Dermis microvascular lymphatic vessel endothelial cell (primary cell): ENCODE measurements at places on chromosomes 5 and 9. TPM values are rescaled to one million over a fixed set of nuclear protein-coding genes. Genes with fewer than 3 reads are reported as not detected.

CDKN2A gene
- 4.2 and 6.3 TPM in 2 replicates for total RNA-seq

FAM174A gene
- 16.6 and 28.2 TPM in 2 replicates for total RNA-seq

MPDZ gene
- 65.6 and 94.6 TPM in 2 replicates for total RNA-seq

C5orf58 gene
- not detected in 2 replicates for total RNA-seq

CYLC2 gene
- total RNA-seq, result not detected in 2 replicates

PLAC8L1 gene
- not detected in 2 replicates for total RNA-seq

CCNI2 gene
- total RNA-seq, result under 0.01 TPM in 2 replicates

UIMC1 gene
- 30.6 and 30.7 TPM in 2 replicates for total RNA-seq

KIF27 gene
- 1.9 and 2.4 TPM in 2 replicates for total RNA-seq

CACNA1B gene
- under 0.01 TPM in 2 replicates for total RNA-seq

FYB1 gene
- total RNA-seq, result not detected in 2 replicates

CCL27 gene
- not detected in 2 replicates for total RNA-seq

ANKRD31 gene
- under 0.01 TPM in 1 of 2 replicates, not detected in the other for total RNA-seq

ORM1 gene
- not detected in 2 replicates for total RNA-seq

MYMK gene
- not detected in 2 replicates for total RNA-seq
